Activated naive CD4-positive, alpha-beta T cell treated with Interleukin-2 at 50 U/mL for 16 hours (primary cell): ENCODE measurements at places on chromosomes 3 and 15.

DNA sequence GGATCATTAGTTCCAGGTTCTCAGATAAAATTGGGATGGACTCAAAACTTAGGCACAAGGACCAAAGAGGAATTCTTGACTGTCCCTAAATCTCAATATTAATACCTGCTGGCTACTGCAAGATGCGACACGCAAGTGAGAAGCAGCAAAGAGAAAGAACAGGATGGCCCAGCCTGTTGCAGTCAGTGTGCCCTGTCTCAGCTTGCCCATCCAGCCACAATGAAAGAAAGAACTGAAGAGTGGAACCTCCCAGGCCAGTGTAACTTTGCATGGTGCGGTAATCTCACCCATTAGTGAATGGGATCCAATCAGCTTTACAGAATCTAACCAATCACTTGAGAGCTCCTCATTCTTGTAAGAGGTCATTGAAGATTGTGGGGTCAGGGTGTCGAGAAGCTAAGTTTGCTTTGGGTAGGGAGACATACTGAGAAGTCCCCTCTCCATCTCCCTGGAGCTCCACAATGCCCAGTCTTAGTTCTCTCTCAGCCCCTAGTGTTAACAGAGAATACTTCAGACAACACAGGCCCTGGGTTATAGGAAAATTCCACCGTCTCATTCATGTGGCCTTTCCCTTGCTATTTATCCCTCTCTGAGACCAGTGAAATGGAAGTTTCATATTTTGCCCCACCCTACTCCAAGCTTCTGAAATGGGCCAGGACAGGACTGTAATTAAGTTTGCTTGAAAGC, 3.2 kb upstream of the SLC9A9 start:
- no peak for DNase-seq

DNA sequence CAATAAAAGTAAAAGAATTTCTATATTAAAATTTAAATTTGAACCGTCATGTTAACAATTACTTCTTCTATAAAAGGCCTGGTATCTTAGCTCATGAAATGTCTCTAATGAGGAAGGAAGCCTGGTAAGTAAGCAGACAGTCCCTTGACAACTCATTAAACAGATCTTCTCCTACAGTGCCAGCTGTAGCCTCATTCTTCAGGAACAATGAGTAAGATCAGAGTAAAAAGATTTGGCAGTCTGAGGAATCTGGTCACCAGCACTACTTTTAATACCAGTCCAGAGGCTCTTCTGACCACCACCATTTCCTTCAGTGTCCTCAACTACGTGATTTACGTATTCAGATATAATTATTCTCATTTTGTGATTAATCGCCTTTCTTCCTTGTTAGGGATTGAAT, 955.0 kb upstream of the ALCAM start:
- no peak for DNase-seq

DNA sequence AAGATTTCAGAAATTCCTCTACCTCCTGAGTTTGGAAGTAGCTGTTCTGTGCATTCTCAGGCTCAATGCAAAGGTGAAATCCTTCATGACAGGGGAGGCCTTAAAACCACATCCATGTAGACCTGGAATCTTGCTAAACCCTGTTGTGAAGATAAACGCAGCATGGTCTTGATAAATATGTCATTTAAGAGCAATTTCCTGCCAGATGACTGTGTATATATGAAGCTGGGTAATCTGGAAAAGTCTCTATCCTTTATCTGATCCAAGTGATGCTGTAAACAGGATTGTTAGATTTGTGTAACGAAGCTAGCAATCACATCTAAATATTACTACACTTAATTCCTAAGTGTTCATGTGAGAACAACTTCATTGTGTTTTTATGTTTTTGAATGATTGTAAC, 9.1 kb downstream of the MCTP2 start:
- DNase-seq = no peak

DNA sequence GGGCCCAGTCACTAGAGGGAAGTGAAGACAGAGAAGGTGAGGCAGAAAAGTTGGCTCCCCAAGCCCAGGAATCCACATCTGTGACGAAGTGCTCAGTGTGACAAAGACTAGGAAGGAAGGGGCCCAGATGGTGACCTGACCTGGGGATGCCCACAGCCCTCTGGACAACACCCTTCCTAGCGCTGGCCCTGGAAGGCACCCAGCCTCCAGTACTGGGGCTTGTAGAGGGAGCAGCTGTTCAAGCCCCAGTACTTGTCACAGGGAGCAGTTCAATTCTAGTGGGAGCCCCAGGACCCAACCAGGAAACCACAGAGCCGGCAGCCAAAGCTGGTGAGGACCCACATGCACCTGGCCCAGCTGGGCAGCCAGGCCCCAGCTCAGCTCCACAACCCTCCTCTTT, 190.8 kb downstream of the XXYLT1 start:
- DNase-seq = no peak

GRCh38 chr3:40971191-40972168, 227.8 kb upstream of the CTNNB1 start:
- DNase-seq = peak; percentile 3

GRCh38 chr3:158085358-158085757, 20.9 kb downstream of the SHOX2 start:
- no peak for DNase-seq

- DNase-seq = peak; percentile 41
Measured at GRCh38 chr3:120908030-120908794, at the start of gene STXBP5L. TSS of gene STXBP5L (plus strand) at chr3:120908205. CDS start at chr3:120909579, 1,374 bp downstream.

DNA sequence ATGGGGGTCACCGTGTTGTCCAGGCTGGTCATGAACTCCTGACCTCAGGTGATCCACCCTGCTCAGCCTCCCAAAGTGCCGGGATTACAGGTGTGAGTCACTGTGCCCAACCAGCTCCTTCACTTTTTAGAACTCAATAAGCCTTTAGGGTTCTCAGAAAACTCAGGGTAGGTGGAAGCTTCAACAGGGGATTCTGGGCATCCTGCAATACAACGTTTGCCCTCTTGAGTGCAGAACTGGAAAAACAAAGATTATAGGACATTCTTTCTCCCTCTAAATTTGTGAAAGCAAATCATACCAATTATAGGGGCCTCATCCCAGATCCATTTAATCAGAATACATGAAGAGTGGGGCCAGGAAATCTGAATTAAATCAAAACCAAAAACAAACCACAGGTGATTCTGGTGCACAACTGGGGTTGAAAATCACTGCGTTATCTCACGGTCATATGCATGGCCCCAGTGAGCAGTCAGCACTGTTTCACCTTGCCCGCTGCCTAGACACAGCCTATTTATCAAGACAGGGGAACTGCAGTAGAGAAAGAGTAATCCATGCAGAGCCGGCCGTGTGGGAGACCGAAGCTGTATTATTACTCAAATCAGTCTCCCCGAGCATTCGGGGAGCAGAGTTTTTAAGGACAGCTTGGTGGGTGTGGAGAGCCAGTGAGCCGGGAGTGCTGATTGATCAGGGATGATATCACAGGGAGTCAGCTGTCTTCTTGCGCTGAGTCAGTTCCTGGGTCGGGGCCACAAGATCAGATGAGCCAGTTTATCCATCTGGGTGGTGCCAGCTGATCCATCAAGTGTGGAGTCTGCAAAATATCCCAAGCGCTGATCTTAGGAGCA, 58.4 kb downstream of the TMEM44 start:
- DNase-seq = no peak

- no peak for DNase-seq
Measured at GRCh38 chr3:157023226-157023625, 136.7 kb downstream of the CCNL1 start.

- DNase-seq = no peak
Measured at GRCh38 chr3:52441772-52442332, 3.1 kb downstream of the SEMA3G start.

GRCh38 chr15:40249477-40250303, 10.8 kb downstream of the PAK6 start:
- DNase-seq = no peak

DNA sequence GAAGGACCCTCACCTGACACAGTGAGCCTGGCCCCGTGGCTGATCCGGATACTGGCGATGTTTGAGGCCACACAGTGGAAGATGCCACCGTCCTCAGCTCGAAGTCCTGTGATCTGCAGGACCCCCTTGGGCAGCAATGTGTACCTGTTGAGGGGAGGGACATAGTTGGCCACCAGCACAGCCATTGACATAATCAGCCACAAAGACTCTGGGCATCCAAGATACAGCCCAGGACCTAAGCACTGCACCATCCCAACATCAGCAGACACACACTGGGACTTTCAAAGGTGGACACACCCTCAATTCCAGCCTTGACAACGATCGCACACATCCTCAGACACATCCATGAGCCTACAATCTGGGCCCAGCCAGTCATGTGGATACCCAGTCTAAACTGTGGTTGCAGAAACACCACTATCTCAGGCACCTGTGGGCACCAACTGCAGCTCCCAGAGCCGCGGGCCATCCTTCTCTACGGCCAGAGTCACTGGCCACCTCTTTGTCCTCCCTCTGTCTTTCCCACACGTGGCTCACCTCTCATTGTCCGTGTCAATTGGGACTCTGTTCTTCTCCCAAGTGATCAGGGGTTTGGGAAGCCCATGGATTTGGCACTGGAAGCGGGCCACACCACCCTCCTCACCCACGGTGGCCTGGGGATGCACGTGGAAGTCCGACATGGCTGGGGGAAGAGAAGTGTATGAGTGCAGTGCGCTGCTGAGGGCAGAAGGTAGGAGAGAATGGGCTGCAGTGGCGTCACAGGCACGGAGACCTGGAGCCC, 31.0 kb downstream of the RNU5B-1 start:
- no peak for DNase-seq

- DNase-seq = peak; percentile 29
Measured at GRCh38 chr15:70099967-70100473, 2.3 kb upstream of the TLE3 start.

DNA sequence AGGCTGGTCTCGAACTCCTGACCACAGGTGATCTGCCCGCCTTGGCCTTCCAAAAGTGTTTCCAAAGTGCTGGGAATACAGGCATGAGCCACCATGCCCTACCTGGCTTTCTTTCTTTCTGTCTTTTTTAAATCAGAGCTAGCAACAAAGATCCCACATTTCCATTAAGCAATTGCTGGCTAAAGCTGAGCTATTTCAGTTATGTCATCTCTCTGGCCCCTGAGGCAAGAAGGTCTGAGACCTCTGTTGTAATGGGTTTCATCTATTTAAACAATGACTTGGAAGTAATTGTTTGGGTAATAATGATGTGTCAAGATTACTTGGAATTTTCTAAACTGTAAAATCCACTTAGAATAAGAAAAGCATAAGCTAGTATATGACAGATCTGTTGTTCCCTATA, 30.2 kb upstream of the CRBN start:
- DNase-seq = no peak

GRCh38 chr3:63497641-63498040, 154.8 kb upstream of the SNTN start:
- no peak for DNase-seq

GRCh38 chr3:70982284-70982683, 601.2 kb downstream of the FOXP1 start:
- DNase-seq = no peak

GRCh38 chr3:64094713-64095079, 71.4 kb upstream of the PSMD6 start:
- no peak for DNase-seq

DNA sequence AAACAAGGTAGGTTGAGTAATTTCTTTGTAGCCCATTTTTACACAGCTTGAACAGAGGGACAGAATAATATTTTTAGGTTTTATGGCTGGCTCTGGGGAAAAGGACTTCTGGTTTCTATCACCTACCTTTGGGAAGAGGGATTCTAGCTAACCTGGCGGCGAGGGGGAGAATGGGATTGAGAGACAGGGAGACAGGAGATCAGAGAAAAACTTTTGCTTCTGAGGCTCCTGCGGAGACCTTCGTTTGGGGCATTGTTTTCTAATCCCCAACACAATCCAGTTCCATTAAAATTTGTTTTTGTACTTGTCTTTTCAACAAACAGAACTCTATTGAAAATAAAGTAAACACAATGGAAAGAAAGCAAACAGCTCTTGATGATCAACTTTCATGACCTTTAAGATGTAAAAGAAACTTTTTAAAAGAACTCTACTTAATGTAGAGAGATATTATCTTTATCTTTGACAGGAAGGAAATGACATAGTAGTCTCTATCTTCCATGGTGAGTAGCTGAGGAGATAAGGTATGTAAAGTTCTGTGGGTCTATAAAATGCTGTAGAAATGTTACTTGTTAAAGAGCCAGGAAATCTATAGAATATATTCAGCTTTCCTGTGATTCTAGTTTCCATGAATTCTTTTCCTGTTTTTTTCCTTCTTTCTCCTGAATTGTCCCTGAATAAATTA, 37.0 kb upstream of the P2RY1 start:
- DNase-seq = no peak
